ENCODE measurements at places on chromosomes 5 and 9.
A peak's percentile ranks its signal among the peaks of the same experiment; 100 is the strongest.

GRCh38 chr5:106454651-106455415 is 1215.9 kb downstream of the EFNA5 start:
- peak; percentile 58 for DNase-seq

DNA sequence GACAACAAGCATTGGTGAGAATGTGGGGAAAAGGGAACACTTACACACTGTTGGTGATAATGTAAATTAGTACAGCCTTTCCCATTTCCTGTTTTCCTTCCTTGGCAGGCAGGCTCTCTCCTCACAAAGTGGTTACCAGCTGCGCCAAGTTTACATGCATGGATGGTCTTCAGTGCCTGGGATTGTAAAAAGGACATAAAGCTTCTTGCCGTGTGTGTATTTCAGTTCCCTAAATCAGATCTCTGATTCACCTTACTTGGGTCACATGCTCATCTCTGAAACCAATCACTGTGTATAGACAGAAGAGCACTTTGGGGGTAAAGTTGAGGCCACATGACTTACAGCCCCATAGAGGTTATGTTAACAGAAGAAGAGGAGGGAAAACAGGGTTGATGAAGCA is 92.8 kb downstream of the CAVIN4 start:
- no peak for DNase-seq

GRCh38 chr5:157356576-157356975 is 90.7 kb downstream of the CYFIP2 start:
- DNase-seq = no peak

DNA sequence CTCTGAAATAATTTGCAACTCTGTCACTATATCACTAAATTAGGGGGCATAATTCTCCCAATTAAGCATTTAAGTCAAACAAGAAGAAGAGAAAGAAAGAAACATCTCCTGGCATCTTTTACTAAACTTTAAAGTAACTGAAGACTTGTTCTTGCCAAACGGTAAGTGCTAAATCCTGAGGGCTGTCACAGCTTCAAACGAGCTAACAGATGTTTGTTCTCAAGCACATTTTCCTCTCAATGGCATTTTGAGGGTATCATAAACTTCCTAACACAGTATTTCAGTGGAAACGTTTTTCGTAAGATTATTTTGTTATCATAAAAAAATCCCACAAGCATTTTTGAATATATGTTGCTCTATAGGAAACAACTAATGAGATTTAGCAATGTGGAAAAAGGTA is 169.5 kb upstream of the TAS2R1 start:
- no peak for DNase-seq

Measured in iPS DF 6.9 (cell line).